ENCODE measurements at places on chromosomes 6 and 20. TPM values are rescaled to one million over a fixed set of nuclear protein-coding genes. Genes with fewer than 3 reads are reported as not detected.

- peak; percentile 92 for DNase-seq
Measured at GRCh38 chr6:113994934-113995342, 24.0 kb upstream of the HDAC2 start.

Gene KCNG1
- total RNA-seq: 3.0 TPM

DNA sequence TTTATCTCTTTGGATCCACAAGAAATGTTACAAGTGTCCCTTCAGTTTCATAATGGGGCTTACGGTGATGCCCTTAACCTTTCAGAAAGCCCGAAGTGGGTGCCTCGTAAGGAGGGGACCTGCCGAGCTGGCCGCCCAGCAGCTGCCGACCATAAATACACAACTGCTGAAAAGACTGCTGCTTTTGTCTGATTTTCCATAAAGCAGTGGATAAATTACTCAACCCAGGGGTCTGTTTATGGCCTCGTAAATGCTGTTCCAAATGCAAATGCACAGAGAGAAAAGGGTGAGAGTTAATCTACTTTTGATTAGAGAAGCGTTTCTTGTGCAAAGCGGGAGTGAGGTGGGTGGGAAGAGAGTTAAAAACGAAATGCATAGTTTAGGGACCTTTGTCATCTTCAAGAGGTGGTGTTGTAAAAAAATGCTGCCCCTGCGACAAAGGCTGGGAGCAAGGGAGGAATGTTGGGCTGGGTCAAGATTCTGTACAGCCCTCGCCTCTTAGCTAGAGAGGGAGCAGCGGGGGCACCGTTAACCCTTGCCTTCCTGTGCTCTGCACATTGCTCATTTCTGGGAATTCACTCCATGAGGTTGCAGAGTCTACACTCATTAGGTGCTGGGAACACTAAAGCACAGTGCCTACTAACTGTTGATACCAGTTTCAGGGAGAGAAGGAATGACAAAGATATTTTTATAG lies 112.0 kb upstream of the MTHFD1L start:
- no peak for DNase-seq

- DNase-seq: no peak
Measured at GRCh38 chr20:7703551-7703961, 236.7 kb downstream of the HAO1 start.

DNA sequence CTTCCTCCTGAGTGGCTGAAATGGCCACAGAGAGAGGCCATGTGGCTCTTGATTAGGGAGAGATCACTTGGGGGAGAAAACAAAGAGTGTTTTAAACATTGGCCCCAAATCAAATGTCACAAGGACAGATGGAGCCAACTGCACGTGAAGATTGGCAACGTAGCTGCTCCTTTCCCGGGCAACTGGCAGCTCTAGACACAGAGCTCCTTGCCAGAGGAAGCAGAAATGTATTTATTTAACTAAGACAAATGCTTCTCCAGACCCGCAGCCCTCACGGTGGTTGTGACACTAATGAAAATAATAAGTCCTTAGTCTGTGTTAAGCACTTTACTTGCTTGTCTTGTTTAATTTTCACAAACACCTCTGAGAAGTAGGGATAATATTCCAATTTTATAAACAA lies 49.6 kb upstream of the DSN1 start:
- no peak for DNase-seq
